ENCODE measurements at places on chromosomes 11 and 22.

DNA sequence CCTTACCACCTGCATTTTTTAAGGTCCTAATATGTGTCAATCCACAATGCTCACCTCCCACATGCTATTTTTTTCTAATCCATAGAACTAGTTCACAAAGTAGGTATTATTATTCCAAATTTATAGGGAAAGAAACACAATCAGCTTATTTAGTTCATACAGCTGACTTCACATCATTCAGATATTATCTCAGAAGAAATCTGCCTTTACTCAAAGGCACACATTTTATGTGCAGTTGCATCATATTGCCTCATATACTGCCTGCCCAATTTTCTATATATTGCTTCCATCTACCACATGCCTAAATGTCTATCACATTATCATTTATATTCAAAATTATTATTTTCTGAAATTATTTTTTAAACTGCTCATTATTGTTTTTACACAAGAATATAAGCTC lies 88.7 kb upstream of the LUZP2 start:
- ATAC-seq: no peak

DNA sequence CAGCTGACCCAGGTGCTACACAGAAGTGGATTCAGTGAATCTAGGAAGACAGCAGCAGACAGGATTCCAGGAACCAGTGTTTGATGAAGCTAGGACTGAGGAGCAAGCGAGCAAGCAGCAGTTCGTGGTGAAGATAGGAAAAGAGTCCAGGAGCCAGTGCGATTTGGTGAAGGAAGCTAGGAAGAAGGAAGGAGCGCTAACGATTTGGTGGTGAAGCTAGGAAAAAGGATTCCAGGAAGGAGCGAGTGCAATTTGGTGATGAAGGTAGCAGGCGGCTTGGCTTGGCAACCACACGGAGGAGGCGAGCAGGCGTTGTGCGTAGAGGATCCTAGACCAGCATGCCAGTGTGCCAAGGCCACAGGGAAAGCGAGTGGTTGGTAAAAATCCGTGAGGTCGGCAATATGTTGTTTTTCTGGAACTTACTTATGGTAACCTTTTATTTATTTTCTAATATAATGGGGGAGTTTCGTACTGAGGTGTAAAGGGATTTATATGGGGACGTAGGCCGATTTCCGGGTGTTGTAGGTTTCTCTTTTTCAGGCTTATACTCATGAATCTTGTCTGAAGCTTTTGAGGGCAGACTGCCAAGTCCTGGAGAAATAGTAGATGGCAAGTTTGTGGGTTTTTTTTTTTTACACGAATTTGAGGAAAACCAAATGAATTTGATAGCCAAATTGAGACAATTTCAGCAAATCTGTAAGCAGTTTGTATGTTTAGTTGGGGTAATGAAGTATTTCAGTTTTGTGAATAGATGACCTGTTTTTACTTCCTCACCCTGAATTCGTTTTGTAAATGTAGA lies 1.7 kb downstream of the MALAT1 start:
- ATAC-seq: no peak

GRCh38 chr11:22657101-22657694 lies 9.2 kb upstream of the GAS2 start:
- peak; percentile 83 for ATAC-seq

DNA sequence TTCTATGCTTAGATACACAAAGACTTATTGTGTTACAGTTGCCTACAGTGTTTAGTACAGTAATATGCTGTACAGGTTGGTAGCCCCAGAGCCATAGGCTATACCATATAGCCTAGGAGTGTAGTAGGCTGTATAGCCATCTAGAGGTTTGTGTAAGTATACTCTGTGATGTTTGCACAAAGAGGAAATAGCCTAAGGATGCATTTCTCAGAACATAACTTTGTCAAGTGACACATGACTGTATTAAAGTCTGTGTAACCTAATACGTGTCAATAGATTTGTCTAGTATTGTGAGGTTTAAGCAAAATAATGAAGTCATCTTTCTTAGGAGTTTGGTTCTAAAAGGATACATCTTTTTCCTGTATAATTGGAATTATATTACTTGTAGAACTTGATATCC lies 5.5 kb downstream of the ZC3H12C start:
- peak; percentile 31 for ATAC-seq

DNA sequence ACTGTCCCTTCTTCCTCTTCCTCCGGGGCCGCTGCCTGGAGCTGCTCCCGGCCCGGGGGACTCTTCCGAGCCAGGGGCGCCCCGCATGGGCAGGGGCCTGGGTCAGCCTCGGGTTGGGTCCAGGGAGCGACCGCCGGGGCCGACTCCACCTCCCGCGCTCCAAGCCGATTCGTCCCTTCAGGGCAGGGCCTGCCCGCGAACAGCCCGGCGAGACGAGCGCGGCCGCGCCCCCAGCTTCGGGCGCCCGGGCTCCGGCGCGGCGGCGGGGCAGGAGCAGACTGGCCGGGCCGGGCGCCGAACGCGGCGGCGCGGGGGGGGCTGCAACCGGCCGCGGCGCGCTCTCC lies at the start of gene LARGE1:
Gene LARGE1 (minus strand): TSS at position 280 of the 344 bp plus-strand sequence.
- peak; percentile 45 for ATAC-seq

DNA sequence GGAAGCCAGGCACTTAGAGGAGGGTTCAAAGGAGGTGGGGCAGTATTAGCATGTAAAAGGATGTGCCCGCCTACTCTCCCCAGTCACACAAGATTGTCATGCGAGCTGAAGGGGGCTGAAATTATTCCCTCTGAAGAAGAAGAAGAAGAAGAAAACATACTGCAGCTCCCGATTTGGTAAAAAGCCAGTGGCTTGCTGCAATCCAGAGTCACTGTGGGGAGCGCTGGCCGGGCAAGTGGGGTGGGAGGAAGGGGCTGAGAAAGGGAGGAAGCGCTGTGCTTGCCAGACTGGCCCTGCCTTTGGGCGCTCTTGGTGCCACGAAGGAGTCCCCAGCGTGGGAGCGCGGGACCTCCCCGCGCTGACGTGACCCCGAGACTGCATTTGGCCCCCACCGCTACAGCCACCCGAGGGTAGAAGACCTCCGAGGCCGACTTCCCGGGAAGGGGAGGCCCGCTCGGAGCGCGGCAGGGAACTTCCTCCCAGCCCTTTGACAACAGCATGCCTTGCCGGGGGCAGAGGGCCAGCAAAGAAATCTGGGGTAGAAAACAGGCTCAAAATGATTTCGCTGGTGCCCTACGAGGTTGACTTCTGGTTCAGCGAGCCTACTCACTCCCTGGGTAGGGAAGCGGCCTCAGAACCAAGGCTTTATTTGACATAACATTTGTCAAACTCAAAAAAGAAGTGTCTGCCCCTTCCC lies 906.3 kb downstream of the DLG2 start:
- ATAC-seq: peak; percentile 73

GRCh38 chr11:116736763-116737162 lies 36.0 kb downstream of the BUD13 start:
- no peak for ATAC-seq

GRCh38 chr11:131584785-131585592 lies 214.6 kb downstream of the NTM start:
- ATAC-seq: no peak

- no peak for ATAC-seq
Observed at GRCh38 chr11:33043221-33043830, 4.0 kb downstream of the TCP11L1 start.

- no peak for ATAC-seq
Observed at GRCh38 chr11:86374586-86374985, at the start of gene CCDC81. Gene CCDC81 (plus strand): TSS chr11:86374887. CDS start chr11:86375164, 277 bp downstream.

DNA sequence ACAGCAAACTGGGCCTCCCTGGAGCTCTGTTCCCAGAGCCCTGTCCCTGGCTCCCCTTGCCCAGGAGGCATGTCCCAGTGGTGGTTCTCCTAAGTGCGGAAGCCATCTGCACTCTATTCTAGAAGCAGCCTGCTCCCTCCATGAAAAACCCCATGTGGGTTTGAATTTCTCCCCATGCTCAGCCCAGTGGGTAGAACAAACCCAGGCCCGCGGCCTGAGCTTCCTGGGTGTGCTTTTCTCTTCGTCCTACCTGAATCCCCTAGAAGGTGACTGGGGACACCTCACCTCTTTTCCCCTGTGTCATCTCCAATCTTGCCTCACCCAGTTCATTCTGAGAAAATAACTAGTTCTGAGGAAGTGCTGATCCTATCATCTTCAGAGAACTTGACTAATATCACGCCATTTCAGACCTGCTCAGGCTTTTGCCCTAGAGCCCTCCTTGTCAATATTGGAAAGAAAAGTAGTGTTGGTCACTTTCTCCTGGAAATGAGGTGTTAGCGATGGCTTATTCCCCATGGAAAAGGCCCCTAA lies 15.9 kb downstream of the IL10RA start:
- ATAC-seq: peak; percentile 73

DNA sequence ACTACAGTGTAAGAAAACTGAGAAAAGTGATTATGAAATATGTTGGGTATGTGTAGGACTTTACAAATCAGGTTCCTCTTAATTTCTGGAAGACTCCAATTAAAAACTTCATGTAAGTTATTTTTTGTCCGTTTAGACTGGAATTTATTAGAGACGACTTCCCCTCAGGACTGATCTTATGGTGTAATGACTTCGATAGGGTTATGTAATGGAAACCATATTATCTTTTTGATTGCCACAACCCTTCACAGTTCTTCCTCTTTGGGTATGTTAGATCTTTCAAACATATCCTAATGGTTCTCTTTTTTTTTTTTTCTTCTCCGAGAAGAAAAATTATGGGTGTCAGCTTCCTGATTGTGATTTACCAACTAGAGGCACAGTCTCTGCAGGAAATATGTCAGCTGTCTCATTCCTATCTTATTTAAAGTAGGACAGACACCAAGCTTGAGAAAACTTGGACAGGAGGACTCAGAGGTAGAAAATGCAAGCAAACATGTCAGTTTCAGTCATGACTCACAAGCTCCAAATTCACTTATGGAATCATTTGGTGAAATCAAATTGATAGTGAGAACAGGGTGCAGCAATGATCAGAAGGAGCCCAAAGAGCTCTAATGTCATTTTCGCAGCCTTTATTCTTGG lies 11.1 kb upstream of the LDLRAD3 start:
- ATAC-seq: no peak
